ENCODE measurements at places on chromosomes 11 and 22.

DNA sequence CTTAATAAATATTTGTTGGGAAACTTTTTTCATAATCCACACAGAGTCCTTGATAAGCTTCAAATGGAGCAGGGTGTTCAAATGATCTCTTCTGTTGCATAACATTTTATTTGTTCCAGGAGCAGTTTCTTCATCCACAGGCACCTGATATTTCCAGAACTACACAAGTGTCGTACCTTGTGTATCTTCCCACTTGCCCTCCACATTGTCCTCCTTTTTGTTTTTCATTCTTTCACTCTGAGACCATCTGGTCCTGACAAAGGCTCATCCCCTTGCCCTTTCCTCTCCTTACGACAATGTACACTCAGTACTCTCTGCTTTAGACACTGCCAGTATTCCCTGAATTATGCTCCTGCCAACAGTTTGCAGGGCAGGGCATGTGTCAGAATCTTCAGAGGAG is 5.2 kb upstream of the AMOTL1 start:
- DNase-seq, result no peak

GRCh38 chr11:65952052-65952521 is 6.8 kb downstream of the TSGA10IP start:
- DNase-seq, result no peak

DNA sequence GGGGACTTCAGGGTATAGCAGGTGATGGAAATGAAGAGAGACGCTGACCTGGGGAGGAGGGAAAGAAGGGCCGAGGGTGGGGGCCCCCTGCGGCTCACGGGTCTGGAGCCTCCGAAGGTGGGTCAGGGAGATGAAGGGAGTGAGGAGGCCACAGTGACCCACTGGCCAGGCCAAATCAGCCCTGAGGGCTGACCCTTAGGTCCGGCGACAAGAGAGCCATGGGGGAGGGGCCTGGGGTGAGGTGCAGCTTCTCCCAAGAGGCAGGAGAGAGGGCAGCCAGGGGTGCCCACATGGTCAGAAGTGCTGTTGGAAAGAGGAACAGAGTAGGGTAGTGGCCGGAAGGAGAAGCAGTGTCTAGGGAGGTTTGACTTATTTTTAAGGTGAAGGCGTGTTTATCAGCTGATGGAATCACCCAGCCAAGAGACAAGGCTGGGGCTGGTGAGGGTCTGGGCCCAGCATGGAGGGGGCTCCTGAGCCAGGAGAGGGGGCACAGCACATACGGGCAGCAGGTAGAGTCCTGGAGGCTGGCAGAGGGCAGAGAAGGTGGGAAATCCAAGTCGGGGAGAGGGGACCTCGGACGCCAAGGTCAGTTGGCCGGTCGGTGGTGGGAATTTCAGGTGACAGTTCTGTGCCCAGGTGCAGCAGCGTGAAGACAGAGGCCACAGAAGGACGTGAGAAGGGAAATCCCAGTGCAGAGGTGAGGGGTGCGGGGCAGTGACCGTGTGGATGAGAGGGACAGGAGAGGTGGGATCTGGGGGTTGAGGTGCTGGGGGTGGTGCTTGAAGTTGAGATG is 49.0 kb downstream of the LINC01488 start:
- no peak for DNase-seq

DNA sequence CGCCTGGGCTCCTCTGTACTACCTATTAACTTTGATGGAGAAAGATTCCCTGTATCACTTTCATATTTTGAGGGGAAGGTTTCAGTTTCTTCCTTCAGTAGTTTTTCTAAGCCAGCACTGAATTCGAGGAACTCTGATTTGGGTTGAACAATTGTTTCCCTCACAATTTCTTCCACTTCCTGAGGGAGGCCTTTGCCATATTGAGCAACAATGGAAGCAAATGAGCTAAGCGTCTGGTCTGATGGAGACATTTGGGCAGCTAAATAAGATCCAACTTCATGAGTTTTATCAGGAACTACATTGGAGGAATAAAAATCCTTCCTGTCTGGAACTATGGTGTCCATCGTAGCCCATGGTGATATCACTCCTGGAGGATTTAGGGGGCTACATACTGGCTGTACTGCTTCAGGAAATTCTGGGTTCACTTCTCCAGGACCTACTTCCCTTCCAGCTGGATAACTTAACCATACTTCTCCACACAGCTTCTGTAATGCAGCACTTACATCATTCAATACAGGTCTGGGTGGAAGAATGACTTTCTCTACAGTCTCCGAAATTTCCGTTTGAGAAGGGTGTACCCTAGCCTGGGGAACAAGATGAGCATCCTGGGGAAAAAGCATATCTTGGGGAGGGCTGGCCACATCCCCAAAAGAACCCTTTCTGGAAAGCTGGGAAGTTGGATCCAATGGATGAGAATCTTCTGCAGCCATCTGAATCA is 38.9 kb upstream of the CCDC89 start:
- no peak for DNase-seq

- DNase-seq, result no peak
Measured at GRCh38 chr22:45576730-45577464, 74.2 kb downstream of the FBLN1 start.

GRCh38 chr11:65785319-65786007 is 1.4 kb upstream of the OVOL1 start:
- DNase-seq, result no peak

DNA sequence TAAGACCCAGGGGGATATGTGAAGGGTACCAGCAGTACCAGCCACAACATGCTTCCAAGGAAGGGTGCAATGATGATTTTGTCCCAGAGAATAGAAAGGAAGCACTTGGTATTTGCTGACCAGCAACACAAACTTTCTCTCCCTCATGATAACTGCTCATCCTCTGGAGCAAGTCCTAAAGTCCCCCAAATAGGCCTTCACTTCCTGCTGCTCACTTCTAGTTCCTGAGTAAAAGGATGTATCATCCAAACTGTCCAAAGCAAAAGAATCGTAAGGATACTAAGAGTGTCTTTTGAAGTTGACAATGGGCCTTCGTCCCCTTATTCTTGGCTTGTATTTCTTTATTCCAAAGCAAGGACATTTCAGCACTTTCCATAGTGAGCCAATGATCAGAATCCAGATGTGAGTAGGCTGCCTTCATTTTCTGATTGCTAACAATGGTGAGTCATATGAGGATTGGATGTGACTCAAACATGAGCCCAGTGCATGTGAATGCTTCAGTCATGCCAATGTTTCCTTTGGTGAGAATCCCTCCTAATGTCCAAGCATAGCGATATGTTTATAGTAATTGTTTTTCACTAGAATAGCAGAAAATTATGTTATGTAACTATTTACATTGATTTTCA is 243.4 kb upstream of the POU2AF2 start:
- no peak for DNase-seq

DNA sequence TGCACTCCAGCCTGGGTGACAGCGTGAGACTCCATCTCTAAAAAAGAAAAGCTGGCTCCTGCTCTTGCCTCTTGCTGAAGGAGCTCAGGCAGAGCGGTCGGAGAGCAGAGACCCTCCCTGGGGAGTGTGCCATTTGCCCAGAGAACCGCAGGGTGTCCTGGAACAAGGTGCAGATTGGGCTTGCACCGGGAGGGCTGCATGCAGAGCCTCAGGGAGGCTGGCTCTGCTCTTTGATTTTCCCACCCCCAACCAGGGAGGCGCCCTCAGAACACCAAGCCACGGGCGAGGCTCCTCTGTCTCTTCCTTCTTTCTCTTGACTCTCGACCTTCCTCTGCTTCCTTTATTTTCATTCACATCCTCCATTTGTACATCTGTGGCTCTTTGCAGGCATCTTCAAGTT is 889.1 kb downstream of the OPCML start:
- DNase-seq, result no peak

GRCh38 chr11:134101282-134101681 is 32.4 kb downstream of the JAM3 start:
- DNase-seq, result no peak

DNA sequence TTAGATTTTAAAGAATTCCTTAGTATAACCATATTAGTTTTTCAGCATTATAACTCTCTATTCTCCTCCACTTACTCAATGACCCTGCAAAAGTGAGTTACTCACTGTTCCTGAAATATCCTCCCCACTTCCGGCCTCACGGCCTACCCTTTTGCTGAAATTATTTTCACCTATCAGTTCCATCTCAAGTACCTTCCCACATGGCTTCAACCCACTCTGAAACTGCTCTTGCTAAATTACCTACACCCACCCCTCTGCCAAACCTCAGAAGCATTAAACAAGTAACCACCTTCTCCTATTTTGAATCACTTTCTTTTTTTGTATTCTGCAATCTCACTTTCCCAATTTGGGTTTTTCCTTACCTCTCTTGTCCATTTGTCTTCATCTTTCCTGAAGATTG is 37.7 kb downstream of the OR5P2 start:
- no peak for DNase-seq

DNA sequence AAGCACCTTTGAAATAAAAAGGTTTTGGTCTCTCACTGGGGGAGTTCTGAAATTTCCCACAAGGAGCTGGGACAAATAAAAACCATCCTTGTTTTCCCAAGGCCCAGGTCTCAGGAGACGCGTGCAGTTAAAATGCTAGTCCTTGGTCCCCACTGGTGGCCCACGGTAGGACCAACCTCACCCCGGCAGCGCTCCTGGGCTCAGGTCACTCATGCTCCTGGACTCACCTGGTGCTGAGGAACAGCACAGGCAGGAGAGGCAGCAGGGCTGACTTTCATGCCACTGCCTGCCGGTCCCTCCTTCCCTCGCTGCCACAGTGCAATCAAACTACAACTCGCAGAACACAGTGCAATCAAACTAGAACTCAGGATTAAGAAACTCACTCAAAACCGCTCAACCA is 356.8 kb upstream of the CCDC179 start:
- DNase-seq, result no peak

DNA sequence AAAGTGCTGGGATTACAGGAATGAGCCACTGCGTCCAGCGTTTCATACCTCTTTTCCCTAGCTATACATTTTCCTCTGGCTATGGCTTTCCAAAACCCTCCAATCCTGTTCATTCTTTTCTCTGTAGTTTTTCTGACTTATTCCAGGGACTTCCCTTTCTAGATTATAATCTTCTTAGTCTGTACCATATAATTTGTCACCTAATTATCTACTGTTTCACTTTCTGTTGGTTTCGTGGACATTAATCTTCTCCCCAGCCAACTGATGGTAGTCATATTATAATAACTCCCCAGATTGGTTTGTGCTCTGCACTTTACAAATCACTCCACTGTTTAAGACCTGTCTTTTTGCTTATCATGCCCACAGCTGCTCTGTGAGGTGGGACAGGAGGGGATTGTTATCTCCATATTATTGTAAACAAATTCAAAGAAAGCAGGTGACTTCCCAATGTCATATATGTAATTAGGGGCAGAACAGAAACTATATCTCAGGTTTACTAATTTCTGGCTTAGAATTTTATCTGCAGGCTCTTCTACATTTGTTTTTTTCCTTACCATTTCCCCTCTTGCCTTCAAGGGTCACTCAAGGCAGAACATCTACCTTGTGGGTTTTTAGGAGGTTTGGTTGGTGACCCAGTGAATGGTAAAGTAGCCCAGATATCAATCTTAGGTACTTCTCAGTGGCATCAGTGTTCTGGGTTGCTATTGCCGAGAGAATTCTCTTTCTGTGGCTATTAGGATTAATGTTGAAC is 23.9 kb downstream of the STIM1 start:
- DNase-seq, result no peak

DNA sequence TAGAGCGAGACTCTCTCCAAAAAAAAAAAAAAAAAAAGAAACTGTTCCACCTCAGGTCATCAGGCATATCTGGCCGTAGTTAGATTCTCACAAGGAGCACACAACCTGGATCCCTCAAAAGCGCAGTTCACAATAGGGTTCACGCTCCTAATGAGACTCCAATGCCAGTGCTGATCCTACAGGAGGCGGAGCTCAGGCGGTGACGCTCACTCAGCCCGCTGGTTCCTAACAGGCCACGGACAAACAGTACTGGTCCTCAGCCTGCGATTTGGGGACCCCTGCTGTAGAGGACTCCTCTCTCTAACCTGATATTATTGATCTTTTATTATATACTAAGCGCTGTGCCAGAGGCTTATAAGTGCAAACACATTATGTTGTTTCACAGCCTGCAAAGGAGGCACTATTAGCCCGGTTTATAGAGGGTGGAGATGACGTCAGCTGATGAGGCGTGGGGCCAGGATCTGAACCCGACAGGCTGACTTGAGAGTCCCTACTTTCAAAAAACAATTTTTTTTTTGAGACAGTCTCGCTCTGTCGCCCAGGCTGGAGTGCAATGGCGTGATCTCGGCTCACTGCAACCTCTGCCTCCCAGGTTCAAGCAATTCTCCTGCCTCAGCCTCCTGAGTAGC is 4.9 kb upstream of the MAFF start:
- no peak for DNase-seq

- DNase-seq, result no peak
Measured at GRCh38 chr11:17952487-17952886, 60.4 kb downstream of the SERGEF start.

DNA sequence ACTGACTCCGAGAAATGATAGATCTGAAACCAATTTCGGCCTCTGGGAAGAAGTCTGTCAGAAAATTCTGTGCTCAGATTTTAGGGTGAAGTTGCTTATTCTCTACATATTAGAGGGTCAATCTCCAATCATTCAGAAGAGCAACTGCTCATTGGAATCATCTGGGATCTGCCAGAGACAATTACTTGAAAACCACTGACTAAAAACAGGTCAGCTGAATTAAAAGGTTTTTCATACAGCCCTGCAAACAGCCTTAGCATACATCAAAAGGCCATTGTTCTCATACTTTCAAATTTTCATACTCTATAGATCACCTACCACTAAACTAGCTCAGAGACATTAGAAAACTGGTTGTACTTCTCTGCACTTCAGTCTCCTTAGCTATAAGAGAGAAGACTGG is 289.7 kb upstream of the PITPNB start:
- no peak for DNase-seq

DNA sequence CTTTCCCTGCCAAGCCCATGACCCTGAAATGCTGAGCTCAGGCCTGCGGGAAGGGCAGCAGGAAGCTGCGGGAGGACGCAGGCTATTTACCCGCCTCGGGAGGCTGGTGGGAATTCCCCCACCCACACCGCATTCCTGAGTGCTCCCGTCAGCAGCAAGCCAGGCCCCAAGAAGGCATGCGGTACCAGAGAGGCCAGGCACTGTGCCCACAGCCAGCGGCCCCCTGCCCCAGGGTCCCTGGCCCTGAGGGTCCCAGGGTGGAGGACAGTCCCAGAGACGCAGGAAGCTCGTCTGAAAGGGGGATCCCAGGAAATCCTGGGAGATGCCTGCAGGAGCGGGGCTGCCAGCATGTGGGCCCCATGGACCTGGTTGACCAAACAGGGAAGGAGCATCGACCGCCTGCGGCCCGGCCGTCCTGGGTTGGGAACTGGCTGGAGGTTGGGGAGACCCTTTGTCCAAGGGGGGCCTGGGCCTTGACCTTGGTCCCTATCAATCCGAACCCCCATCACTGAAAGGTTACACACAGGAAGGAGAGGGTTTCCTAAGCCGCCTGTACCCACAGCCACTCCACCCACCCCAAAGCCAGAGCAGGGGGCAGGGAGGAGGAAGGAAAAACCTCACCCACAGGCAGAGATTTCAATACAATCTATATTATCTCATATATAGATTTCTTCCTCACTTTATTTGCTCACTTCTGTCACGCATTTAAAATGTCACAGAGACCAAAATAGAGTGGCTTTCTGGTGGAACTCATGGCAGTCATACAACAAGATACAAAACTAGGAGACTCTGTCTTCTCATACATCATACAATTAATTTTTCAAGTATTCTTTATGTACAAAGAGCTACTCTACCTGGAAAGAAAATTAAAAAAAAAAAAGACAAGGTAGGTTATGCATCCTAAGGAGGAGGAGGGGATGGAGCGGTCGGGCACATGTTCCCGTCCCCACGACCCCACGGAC is 17.1 kb downstream of the MAFF start:
- DNase-seq, result no peak
